ENCODE measurements at places on chromosomes 2 and 18.

DNA sequence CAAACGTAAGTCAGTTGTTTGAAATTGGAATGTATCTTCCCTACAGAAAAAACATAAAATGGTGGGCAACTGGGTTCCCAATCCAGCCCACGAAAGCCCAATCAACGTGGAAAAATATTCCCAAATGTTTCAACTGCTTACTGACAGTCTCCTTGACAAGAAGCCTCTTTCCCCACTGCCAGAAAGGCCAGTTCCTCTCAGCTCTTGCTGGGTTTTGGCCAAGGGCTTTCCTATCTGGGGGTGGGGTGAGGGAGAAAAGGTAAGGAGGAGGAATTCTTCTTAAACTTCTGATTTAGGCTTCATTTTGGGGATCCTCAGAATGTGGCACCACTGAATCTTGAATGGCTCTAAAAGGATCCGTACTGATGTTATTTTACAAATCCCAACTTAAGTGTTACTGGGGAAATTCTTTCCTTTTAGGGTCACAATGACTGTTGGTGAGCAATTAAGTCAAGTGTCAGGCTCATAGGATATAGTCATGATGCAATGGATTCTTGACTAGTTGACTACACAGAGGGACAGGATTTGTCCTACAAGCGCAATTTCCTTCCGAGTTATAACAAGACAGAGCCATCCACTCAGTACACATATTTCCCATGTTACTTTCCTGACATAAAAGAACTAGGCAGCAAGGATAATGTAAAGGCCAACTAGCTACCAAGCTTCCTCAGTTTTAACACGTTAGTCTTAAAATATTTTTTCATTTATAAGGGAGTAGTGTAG, 73.6 kb downstream of the SPRED2 start:
- DNase-seq, result no peak

GRCh38 chr2:64488050-64488974, 34.4 kb downstream of the LGALSL start:
- peak; percentile 68 for DNase-seq

DNA sequence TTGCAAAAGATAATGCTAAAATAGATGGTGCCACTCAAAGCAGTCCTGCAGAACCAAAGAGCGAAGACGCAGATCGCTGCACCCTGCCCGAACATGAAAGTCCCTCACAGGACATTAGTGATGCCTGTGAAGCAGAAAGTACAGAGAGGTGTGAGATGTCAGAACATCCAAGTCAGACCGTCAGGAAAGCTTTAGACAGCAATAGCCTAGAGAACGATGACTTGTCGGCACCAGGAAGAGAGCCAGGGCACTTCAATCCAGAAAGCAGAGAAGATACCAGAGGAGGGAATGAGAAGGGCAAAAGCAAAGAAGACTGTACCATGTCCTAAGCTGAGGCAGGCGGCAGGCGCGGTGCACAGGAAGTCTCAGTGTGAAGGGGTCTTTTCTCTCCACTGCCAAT, 34.8 kb upstream of the RBM44 start:
- no peak for DNase-seq

DNA sequence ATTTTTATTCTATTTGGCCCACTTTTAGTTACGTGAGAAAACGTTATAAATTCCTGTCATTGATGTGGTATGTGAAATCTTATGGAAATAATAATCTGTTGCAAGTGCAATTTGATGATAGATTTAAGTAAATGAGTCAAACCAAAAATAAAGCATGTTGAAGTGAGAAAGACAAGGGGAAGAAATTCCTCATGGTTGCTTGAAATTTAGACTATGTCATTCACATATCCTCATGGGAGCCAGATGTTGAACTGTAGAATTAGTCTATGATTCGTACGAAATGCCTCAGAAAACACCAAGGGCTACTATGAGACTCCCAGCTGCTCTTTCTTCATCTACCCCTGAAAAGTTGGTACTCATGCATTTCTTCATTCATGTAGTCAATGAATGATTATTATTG, 55.7 kb downstream of the KLHL14 start:
- DNase-seq, result no peak

GRCh38 chr18:8814206-8814605, 108.8 kb downstream of the MTCL1 start:
- no peak for DNase-seq

DNA sequence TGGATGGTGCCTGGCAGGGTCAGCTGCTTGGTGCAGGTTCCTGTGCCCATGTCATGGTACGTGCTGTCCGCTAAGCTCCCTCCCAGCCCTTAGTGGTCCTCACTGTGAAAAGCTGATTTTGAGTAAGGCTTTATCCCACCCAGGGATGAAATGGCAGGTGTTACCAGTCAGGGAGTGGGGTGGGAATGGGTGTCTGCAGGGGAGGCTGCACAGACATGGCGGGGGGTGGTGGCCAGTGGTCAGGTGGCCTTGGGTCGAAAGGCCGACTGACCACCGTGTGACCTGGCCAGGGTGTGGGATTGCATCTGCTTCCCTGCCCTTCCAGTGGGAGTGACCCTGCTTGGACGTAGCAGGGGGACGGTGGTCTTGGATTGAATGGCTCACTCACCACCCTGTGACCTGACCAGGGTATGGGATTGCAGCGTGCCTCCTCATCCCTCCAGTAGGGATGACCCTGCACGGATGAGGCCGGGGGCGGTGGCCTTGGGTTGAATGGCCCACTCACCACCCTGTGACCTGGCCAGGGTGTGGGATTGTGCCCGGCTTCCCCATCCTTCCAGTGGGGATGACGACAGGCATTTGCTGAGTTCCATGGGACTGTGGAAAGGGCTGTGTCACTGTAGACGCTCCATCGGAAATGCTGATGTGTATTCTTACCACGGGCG, 29.8 kb downstream of the AGAP1 start:
- DNase-seq, result no peak

DNA sequence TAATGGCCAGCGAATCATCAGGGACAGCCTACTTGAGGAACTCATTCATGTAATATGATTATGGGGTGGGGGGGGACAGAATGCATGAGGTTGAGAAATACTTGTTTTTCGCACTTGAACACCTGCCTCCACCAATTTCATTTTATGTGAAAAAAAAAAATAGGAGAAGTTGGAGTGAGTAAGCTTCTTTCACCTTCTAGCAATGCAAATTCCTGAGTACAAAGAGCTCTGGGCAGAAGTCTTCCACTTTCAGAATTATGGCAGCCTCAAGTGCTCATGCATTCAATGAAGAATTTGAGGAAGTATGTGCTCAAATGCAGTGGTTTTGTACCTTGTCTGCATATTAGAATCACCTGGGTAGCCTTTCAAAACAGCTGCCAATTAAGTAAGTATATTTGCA, 40.1 kb upstream of the GPD2 start:
- no peak for DNase-seq

GRCh38 chr2:219368690-219369191, 19.0 kb downstream of the DNPEP start:
- DNase-seq, result no peak

- DNase-seq, result no peak
These were observed 94.5 kb upstream of the TTC39C start for GRCh38 chr18:23920054-23920453.

DNA sequence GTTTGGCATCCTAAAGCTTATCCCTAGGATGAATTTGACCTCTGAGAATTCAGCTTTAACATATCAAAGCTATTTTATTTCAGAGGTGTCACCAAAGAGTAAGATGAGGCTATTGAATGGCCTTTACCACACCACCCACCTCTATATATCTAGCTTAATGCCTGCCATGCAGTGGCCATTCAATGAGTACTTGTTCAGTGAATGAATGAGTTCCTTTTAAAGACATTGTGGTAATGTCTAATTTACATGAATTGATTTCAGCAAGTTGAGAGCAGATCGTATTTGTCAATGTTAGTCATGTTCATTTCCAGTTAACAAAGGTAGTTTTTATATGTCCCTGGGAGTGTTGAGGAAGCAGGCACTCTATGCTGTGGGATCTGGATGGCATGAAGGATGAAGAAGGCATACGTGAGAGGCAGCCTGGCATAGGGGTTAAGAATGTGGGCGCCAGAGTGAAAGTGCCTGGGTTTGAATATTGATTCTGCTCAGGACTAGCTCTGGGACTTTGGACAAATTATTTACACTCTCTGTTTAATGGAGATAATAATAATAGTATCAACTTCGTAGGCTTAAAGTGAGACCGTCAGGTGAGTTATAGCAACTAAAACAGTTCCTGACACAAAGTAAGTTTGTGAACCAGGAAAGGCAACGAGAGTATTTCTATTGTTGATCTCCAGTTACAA, 434.1 kb upstream of the CHST9 start:
- DNase-seq, result no peak

GRCh38 chr2:85791704-85792565, 38.1 kb downstream of the ATOH8 start:
- no peak for DNase-seq

DNA sequence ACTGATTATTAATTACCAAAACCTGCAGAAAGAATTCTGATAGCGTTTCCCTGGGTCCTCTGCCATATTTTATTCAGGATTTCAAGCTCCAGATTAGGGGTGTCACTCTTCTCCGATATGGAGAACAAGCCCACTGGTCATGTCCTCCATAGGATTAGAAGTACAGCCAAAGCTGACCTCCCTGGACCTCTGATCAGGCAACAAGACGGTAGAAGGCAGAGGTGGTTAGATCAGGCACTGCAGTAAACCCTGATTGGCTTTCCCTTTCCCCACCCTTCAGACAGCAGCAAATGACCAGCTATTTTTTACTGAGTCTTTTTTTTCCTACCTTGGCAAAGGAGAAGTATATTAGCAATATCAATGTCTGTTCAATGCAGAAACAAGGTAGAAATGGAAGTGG, 37.7 kb downstream of the SPC25 start:
- no peak for DNase-seq

- DNase-seq, result no peak
These were observed 57.4 kb upstream of the MSH2 start for GRCh38 chr2:47345590-47345924.

DNA sequence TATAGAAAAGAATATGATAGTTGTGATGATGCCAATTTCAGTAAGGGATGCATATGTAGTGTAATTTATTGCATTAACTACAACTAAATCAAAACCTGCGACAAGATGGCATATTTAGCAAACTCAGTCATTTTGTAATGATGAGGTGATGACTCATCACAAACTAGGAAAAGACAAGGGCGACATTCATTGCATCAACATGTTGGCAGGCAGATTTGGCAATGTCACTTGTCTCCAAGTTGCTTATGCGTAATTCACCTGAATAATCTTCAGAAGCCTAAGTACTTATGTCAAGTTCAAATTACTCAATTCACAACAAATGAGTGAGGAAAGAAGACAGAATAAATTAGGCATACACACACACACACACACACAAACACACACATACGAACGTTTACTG, 273.2 kb upstream of the RGPD4 start:
- no peak for DNase-seq

DNA sequence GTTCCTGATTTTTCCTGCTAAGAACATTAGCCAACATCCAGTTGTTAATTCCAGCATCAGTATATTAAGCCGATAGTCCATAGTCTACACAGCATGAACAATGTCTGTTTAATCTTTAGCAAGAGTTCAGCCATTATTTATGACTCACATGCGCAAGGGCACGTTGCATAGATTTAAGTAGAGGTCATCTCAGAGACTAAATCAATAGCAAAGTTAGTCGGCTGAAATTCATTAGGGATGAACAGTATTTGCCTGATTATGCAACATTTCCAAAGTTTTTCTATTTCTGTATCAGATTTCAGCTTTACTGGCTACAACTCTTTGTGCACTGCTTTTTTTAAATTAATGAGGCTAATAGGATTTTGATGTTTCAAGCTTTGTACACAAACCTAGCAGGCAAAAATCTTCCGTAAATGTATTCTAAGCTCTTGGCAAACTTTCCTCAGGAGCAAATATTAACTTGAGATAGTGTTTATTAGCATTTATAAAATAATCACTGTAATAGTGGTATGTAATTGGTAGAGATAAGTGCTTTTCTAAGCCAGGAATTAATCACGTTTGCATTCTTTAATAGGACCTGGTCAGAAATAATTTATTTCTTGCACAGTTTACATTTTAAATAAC, 578.7 kb upstream of the ID2 start:
- no peak for DNase-seq

DNA sequence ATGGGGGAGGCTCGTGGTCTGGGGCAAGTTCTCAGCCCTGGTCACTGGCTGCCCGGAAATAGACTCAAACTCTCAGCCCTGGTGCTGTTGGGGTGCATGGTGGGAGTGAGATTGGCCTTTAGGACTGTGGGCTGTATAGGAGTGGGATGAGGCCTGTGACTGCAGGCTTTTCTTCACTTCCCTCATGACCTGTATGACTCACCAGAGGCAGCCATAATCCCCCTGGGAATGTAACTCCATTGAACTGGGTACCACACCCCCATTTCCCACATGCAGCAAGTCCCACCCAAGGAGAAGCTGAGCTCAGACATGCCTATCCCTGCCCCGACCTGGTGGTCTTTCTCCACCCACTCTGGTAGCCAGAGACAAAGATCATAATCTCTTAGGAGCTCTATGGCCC, 177.7 kb upstream of the OSR1 start:
- no peak for DNase-seq

GRCh38 chr2:119431976-119432850, 559 bp downstream of the TMEM37 start:
- no peak for DNase-seq

DNA sequence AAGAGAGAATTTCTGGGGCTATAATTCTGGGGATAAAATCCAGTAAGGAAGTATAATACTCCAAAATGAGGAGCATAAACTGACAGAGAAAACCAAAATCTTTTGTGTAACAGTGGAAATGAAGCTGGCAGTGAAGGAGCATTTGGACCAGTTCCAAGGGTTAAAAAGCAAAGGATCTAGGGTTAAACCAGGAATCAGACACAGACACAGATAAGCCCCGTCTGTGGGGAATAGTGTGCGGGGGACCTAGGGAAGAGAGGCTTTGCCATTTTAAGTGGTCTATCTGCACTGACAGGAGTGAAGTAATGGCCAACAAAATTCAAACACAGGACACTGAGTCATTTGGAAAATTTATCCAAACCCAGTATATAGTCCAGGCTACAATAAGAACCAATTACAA, 23.4 kb downstream of the SAP130 start:
- no peak for DNase-seq

DNA sequence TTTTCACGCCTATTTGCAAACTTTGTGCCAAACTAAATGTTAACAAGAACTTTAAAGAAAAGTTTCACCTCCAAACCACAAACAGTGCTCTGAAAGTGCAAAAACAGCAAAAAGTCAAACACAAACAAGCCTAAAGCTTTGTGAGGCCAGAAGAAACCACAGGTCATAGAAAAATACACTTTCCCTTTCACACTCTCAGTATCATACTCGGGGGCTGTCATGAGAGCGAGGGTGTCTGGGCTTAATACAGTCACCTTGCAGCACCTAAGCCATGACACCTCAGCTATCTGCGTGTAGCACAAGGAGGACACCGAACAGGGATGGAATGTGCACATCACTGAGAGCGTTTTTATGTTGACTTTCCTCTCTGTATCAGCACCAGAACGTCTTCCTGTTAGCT, 26.6 kb upstream of the SEH1L start:
- no peak for DNase-seq

DNA sequence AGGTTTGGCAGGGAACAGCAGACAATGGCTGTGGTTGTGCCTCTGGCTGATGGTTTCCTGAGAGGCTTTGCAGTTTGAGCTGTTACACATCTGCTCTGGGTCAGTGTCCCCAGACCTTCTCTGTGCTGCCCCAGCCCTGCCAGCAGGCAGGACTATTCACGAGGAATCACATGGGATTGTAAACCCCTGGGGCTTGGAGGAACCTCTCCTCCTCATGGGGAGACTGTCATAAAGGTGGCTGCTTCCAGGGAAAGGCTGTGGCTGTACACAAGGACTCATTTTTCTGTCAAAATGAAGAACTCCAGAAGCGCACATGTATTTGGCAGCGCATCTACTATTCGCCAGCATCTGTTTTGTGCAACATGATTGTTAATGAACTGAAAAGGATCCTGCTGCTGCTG, 142.6 kb upstream of the CYP1B1 start:
- DNase-seq, result no peak

All from stimulated activated CD8-positive, alpha-beta memory T cell treated with anti-CD3 and anti-CD28 coated beads, Interleukin-4, amount 100 ng/mL, for 1 hour (primary cell).